Bronchial epithelial cell (primary cell): ENCODE measurements at places on chromosomes 4 and X. TPM values are rescaled to one million over a fixed set of nuclear protein-coding genes. Genes with fewer than 3 reads are reported as not detected.

- DNase-seq, result peak; percentile 77
These were observed 100.7 kb downstream of the EFNB1 start for GRCh38 chrX:68929332-68930150.

DNA sequence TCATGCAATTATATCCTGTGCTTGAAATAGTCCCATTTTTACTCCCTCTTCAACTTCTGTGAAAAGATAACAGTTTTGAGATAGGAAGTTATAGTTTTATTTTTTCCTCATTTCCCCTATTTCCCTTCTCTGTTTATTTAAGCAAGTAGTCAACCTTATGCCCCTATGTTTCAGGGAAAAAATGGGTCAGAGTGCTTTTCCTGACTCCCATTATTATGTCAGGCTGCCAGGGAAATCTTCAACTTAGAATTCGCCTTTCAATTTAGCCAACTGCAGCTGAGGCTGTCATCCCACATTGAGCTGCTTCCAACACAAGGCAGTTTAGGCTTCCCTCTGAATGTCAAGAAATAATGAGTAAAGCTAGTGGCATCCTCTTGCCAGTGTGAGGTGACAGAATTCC lies 42.3 kb downstream of the NXT2 start:
- no peak for DNase-seq

OPRPN gene
- total RNA-seq, result not detected in 2 replicates

DNA sequence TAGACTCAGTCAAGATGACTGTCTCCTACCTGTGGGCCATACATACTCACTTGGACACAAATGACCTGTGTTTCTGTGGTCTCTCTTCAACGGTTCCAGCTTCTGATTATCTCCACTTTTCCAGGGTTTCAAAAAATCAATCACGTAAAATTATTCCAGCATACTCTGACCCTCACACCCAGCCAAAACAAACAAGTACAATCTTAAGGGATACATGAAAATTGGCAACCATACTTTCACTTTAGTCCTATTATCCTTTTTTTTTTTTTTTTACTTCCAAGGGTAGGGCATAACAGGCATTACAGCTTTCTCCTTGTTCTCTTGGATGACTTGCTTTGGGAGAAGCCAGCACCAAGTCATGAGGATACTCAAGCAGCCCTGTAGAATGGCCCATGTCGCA lies 225.8 kb upstream of the GALNT7 start:
- no peak for DNase-seq

DNA sequence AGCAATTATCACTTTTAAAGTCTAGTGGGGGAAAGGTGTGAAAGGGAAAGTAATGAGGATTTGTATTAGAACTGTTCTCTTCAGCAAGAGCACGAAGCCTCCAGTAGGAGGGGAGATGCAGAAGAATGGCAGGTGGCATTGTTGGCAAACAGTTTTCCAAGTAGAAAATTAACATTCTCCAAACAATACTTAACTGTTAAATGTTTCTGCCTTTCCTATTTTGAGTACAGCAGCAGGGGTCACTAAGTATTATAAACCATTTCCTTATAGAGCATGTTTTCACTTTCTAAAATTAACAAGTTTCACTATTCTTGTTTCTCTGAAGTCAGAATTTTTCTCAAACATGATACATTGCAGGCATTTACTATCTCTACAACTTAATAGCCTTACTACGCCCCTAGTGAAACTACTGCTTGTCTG lies 58.7 kb downstream of the LEF1 start:
- DNase-seq, result no peak
